ENCODE measurements at places on chromosomes 4 and X.

GRCh38 chr4:177573507-177573906, 131.3 kb upstream of the AGA start:
- DNase-seq = no peak

DNA sequence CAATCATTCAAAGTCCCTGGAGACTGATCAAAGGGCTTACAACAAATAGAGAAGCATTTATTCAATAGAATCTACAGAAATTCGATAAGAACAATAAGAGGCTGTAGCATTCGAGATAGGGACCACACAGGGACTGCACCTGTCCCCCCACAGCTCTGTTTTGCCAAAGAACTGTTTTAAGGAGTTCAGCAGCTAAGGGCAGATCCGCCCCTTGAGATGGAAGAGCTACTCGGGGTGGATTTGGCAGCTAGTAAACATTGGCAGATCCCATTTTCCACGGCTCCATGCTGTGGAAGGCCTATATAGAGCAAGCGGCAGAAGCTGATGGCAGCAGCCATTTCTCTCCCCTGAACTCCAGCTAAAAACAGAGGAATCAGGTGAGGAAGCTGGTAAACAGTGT, 75.7 kb downstream of the GPR82 start:
- DNase-seq = no peak

GRCh38 chr4:107736924-107737448, 17.0 kb upstream of the PAPSS1 start:
- DNase-seq = no peak

DNA sequence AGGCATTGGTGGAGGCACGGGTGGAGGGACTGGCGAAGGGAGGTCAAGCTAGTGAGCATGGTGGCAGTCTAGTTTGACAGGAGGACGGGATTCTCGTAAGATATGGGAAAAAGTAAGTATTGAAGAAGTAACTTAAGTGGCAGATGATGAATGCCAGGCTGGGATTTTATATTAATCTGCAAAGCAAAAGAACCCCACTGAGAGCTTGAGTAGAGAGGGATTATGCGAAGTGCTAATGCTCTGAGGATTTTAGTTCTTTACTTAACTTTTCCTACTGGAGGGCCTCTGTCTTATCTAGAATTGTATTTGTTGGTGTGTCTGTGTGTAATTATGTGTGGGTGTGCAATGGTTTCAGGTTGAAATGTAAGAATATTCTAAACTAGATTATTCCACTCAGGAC, 327.9 kb downstream of the FAT4 start:
- no peak for DNase-seq

GRCh38 chrX:19628011-19628575, 112.8 kb upstream of the MAP3K15 start:
- no peak for DNase-seq
